ENCODE measurements at places on chromosomes 16 and 17.

- DNase-seq = no peak
These were observed 128.3 kb downstream of the AXIN2 start for GRCh38 chr17:65433157-65433556.

- DNase-seq = no peak
These were observed 53.8 kb downstream of the PRMT7 start for GRCh38 chr16:68364561-68364998.

DNA sequence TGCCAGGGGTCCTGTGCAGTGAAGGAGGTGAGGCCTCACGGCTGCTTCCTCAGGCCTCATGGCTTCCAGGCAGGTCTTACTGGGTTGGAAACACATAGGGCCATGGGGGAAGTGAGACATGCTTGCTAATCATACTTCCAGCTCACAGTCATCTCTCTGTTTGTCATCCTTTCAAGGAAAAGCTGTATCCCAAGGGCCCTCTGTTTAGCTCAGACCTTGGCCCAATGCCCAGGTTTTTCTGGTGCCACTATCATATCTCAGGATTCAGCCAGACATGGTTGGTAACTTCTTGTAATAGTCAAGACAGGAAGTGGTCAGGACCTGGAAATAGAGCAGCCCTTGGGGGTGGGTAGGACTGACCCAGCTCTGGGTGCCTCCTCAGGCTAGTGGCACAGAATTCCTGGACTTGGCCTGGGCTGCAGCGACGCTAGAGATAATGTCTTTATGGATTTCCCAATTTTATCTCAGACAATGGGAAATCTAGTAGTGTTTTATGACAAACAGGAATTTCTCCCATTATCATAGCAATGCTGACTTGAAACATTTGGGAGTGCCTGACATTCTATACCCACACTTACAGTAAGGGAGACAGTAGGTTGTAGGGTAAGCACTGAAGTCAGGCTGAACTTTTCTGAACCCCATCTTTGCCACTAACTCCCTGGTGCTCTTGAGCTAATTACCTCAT is 13.5 kb upstream of the ITGB3 start:
- no peak for DNase-seq

DNA sequence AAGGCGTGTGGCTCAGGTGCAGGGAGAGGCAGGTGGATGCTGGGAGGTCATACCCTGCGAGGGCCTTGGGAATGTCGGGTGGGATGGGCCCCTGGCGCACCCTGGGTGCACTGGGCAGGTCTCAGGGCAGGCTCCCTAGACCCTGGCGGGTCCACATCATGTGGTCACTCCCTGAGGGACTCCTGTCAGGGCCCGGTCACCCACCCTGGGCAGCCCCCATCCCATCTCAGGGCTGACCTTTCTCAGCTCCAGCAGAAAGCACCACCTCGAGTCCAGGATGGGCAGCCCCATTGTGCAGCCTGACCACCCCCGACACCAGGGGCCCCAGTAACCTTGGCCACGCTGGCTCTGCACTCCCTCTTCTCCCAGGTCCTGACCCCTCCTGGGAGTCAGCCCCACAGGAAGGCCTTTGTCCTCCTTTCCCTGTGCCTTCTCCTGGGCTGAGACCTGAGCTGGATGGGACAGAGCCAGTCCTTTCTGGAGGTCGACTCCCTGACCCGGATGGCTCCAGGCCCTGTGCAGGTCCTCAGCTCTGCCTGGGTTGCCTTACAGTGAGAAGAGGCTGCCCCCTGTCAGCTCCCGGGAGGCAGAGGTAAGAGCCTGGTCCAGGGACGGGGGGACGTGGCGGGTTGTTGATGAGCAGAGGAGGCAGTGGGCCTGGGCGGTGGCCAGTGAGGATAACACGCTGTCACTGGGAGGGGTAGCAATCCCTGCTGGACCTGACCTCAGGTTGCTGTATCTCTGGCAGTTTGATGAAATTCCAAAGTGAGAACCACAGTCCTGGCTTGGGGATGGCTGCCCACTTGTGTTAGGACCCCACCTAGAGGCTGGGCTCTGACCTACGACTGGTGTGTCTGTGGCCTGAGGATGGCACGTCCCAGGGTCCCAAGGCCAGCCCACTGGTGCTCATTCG is 77.9 kb downstream of the GOSR1 start:
- DNase-seq = no peak

DNA sequence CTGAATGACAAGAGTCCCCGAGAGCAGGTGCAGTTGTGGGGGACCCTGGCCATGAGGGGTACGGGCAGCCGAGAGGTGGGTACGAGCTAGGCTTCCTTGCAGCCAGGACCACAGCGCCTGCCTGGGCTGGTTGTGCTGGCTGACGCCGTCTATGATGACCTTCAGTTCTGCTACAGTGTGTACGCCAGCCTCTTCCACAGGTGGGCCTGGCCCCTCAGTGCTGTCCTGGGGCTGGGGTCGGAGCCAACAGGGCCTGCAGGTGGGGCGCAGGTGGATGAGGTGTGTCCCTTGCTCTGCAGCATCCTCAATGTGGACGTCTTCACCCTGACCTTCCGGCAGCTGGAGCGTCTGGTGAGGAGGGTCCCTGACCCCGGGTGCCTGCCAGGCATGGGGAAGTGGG is 7.2 kb downstream of the TSR3 start:
- no peak for DNase-seq

- DNase-seq = no peak
These were observed 20.8 kb downstream of the GOSR2 start for GRCh38 chr17:46943501-46944393.

- no peak for DNase-seq
These were observed 29.4 kb downstream of the HLF start for GRCh38 chr17:55294042-55294751.

GRCh38 chr17:82684228-82684841 is 14.2 kb downstream of the RAB40B start:
- DNase-seq = no peak

DNA sequence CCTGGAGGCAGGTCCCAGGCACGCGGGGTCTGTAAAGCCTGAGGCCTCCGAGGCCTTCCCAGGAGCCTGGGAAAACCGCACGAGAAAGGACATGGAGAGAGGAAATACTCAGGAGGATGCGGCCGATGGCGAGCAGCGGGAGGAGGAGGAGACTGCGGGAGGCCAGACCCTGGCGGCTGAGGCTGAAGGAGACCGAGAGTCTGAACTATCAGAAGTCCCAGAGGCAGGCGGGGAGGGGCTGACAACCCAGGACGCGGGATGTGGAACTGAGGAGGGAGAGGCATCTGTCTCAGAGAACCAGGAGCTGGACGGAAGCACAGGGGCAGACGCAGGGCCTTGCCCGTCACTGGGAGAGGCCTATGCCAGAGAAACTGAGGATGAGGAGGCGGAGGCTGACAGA is 2.4 kb downstream of the APOBR start:
- no peak for DNase-seq

GRCh38 chr17:60559995-60560859 is 34.2 kb upstream of the APPBP2 start:
- DNase-seq = no peak

GRCh38 chr16:72785171-72785570 is 262.8 kb downstream of the ZFHX3 start:
- DNase-seq = no peak

GRCh38 chr17:41082626-41083025 is 1.3 kb upstream of the KRTAP4-7 start:
- no peak for DNase-seq

GRCh38 chr16:50012182-50012581 is 12.8 kb upstream of the CNEP1R1 start:
- no peak for DNase-seq

GRCh38 chr17:3911271-3912053 is 4.8 kb downstream of the P2RX1 start:
- DNase-seq = peak; percentile 75

DNA sequence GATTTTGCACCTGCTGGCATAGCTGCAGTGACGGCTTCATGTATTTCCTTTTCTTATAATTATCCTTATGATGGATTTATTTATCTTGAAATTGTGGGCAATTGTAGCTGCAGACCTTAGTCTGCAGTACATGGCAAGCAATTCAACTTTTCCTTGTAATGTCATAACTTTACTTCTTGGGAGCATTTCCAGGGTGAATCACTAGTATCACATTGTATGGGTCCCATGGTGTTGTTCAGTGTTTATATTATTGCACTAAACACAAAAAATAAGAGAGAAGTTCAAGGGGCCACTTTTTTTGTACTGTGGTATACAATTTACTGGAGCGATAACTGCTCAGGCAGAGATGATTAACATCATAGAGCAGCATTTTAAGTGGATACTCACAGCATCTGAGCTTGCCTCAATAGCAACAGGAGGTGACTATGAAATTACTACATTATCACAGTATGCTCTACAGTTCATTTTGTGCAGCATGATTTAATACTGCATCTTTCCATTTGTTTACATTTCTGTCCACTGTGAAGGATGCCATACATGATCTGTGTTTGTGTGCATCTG is 169.5 kb downstream of the STX8 start:
- DNase-seq = no peak

DNA sequence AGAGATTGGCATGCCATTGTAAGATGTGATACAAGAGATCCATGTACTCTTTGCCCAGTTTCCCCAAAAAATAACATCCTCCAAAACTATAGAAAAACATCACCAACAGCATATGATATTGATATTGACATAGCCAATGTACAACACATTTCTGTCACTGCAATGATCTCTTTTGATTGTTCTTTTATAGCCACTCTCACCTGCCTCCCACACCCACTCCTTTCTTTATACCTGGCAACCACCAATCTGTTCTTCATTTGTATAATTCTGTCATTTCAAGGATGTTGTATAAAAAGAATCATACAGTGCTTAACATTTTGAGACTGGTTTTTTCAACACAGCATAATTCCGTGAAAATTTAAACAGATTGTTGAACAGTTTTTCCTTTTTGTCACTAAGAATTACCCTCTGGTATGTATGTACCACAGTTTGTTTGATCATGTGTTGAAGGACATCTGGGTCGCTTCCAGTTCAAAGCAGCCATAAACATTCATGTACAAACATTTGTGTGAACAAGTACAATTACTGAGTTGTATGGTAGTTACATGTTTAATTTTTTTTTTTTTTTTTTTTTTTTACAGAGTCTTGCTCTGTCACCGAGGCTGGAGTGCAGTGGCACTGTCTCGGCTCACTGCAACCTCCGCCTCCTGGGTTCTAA is 9.9 kb downstream of the KRTAP9-1 start:
- DNase-seq = no peak

GRCh38 chr16:86681031-86681756 is 102.8 kb downstream of the FOXL1 start:
- no peak for DNase-seq

GRCh38 chr17:40443988-40444899 is 994 bp downstream of the IGFBP4 start:
- DNase-seq = no peak

DNA sequence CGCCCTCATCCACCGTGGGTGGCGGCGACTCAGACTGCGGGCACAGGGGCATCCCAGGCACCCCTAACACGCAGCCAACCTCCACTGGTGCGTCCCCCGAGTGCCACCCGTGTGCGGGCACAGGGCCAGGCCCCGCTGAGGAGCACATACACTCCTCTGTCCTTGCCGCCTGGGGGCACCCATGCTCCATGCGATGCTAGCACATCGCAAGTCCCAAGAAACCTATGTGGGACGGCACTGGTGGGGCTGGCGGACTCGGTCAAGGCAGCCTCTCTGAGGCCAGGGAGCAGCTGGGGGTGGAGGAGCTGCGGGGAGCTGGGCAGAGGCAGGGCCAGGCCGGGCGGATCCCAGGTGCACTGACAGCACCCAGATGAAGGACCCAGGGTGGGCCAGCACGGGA is 4.0 kb downstream of the ZNF598 start:
- DNase-seq = no peak

GRCh38 chr17:27367121-27367981 is 73.4 kb downstream of the WSB1 start:
- no peak for DNase-seq

DNA sequence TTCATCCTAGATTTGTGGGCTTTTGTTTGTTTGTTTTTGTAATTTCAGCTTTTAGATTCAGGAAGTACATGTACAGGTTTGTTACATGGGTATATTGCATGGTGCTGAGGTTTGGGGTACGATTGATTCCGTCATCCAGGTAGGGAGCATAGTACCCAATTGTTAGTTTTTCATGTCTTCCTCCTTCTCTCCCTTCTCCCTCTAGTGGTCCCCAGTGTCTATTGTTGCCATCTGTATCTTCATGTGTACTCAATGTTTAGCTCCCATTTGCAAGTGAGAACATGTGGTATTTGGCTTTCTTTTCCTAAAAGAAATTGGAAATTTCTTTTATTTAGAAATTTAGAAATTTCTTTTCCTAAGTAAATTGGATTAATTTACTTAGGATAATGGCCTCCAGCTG is 37.1 kb upstream of the BCAS3 start:
- no peak for DNase-seq

DNA sequence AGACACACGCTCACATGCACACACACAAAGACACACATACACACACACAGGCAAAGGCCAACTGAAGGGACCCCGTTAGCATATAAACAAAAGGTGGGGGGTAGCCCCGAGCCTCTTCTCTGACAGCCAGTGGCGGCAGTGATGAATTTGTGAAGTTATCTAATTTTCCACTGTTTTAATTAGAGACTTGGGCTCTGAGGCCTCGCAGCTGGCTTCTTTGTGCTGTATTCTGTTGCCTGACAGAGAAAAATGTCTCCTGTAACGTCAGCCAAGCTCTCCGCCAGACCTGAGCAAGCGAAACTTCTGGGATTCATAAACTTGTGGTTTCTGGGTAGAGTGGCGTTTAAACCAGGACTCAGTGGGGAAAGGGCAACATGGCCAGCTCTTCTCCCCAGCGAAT is 113.9 kb upstream of the FOXF1 start:
- no peak for DNase-seq

GRCh38 chr17:2241823-2242222 is 61.8 kb downstream of the SMG6 start:
- DNase-seq = no peak

DNA sequence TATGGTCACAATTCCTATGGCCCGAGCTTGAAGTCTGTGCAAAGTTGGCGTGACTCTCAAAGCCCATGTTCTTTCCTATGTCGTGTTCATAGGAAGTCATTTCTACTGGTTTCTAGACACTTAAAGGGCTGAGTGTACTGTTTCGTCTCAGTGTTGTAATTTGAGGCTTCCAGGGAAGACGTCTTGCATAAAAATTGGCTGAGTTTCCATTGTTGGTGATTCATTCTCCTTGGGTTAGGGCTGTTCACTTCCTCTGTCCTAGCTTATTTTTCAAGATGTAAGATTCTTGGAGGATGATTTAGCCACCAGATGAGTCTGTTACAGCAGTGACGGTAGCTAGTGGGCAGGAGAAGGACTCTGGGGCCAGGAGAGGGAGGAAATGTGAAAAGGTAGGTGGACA is 43.1 kb downstream of the PIK3R5 start:
- DNase-seq = peak; percentile 71

DNA sequence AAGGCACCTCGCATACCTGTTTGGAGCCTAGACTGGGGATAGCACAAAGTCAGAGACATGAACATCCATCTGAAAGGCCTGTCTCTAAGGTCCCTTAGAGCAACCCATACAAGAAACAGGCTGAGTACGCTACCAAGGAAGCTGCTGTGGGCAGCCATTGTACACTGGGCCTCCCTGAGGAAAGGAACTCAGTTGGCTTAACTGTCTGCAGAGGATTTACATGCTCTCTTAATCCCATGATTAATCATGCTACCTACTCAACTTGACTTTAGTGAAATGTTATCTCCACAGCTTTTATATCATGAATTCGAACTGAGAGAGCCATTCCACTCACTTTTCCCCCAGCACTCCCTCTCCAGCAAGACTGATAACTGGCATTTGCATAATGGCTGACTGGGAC is 26.0 kb downstream of the PHLPP2 start:
- DNase-seq = no peak
